ENCODE measurements at places on chromosomes 5 and 9.

DNA sequence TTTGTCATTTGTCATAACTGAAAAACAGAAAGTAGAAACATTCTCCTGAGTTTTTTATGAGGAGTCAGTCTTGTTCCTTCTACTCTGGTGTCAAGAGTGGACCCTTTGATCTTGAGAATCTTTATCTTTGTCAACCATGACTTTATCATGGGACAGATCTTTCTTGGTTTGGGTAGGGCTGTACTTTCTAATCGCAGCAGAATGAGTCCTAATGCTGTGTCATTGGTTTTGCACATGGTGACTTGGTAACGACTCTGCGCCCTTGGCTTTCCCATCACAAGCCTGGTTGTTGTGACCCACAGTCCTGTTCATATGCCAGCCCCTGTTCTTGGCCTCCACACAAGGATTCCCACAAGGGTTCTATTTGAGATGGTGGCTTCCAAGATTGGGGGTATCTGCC lies 45.6 kb downstream of the AOPEP start:
- no peak for DNase-seq

DNA sequence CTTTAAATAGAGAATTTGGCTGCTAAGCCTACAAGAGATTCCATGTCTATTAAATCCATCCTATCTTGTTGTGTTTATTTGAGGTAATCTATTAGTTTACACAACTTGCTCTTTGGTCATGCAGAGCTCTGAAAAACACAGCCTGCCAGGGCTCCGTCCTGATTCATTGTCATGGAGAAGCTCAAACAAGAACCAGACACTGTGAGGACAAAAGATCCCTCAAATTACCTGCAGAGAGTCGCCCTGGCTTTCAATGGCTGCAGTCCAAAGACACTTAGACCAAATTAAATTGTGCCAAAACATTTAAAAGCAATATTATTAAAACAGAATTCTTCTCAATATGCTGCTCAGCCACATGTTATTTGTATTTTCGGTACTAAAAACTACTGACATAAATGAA lies 60.1 kb downstream of the CDH18 start:
- peak; percentile 55 for DNase-seq

DNA sequence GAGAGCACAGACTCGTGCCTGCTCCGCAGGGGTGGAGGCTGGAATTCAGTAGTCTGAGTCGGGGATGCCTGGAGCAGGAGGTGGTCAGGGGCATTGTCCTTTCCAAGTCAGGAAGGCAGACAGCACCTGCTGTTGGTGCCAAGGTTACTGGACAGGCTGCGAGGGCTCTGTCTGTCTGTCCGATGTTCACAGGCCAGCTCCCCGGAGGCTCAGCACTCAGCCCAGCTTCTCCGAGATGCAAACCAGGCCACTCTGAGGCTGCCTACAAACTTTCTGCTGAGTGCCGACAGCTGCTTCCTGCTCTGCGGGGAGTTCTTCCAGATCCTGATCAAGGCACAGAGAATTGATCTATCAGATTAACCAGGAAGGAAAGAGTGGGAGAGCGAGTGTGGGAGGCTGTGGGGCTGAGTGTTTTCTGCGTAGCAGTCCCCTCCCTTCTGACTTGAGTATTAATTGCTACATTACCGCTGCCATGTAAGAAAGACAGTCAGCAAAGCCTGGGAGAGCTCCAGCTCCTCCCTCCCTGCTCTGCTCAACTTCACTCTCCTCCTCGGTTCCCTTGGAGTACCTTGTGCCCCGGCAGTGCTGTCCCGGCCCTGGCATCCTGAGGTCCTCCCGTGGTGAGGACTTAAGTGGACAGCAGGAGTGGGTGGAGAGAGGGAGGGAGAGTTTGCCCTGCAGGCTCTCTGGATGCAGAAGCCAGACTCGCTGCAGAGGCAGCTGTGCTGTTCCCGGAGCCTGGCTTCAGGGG lies 36.0 kb downstream of the KCNMB1 start:
- DNase-seq: no peak

GRCh38 chr9:93003552-93004407 lies 54.7 kb upstream of the SUSD3 start:
- DNase-seq: no peak

DNA sequence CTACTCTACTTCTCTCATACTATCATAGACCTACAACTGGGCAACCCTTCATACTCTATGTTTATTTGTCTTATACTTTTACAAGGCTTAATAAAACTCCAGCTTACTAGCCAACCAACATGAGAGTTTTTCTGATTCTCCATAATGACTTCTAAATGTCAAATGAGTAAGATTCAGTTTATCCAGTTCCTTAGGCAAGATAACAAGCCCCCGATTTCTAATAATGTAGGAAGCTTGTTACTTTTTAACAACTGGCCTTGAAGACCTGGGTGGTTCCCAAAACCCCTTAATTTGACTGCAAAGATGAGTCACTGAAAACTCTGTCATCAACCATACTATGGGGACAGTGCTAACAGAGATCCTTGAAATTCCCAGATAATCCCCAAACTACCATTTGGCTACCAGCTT lies 294.6 kb upstream of the ACTBL2 start:
- no peak for DNase-seq

GRCh38 chr5:641331-641765 lies 29.2 kb downstream of the CEP72 start:
- DNase-seq: no peak

GRCh38 chr9:90025816-90026215 lies 421.0 kb downstream of the GADD45G start:
- DNase-seq: no peak

DNA sequence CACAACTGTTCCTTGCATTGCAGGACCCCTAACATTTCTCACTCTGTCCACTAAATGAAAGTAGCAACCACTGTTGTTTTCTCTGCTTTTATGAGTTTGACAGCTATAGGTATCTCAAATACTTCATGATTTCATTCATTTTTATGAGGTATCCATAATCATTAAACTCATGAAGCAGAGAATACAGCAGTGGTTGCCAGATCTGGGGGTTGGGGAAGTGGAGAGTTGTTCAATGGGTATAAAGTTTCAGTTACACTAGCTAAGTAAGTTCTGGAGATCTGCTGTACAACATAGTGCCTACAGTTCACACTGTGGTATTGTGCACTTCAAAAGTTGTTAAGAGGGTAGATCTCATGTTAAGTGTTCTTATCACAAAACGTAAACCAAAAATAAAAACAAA lies 23.4 kb upstream of the CAMK4 start:
- DNase-seq: no peak

- DNase-seq: no peak
Observed at GRCh38 chr5:72313141-72313540, 6.9 kb downstream of the MRPS27 start.

DNA sequence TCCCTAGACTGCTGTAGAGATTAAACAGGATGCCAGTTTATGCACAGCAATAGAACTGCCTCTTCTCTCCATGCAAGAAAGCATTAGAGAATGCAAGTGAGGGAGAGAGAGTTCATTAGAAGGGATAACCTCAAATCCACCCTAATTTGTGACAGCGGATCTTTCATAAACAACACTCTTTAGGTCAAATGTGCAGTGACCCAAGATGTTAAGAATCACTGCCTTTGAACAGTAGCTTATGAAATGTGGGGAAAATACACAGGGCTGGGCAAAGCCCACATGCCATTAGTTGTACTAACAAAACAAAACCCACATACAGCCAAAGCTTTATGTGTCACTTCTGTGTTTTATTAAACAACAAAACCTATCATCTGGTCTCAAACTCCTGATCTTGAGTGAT lies 36.2 kb upstream of the POU4F3 start:
- DNase-seq: no peak

- DNase-seq: no peak
Observed at GRCh38 chr9:20563917-20564316, 58.4 kb downstream of the MLLT3 start.

DNA sequence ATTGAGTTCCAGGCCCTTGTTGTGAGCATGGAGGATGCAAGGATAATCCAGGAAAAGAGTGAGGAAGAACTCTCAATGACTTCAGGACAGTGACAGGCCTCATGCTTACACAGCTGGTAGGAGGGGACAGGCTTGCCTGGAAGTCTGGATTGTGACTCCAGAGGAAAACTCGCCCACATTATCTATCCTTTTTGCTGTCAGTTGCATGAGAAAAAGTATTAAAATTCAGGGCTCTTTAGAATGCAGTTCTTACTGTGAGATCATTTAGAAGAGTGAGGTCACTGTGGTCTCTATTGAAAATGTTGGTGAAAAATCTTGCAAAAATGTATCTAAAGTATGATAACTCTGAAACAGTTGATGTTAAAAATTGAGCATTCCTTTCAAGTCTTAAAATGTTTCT lies 30.5 kb downstream of the NTRK2 start:
- no peak for DNase-seq

- no peak for DNase-seq
Observed at GRCh38 chr5:23013395-23013998, 160.4 kb upstream of the CDH12 start.

- DNase-seq: no peak
Observed at GRCh38 chr5:145975361-145976066, 39.1 kb downstream of the SH3RF2 start.

DNA sequence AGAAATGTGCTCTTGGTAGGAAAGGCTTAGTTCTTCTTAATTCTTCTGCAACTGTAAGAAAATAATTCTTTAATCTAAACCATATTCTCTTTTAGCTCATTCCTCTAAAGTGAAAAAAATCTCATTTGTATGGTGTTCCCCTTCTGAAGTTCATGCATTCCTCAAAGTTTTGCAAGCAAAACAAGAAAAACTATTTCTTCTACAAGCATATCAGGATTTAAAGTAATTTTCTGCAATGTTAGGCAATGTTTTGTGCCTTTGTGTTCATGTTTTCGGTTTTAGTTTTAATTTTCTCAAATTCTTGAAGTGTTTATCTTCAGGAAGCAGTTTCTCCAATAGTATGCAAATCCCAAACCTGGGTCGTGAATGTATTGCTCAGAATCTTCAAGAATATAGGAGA lies 12.7 kb upstream of the GPR21 start:
- DNase-seq: no peak

DNA sequence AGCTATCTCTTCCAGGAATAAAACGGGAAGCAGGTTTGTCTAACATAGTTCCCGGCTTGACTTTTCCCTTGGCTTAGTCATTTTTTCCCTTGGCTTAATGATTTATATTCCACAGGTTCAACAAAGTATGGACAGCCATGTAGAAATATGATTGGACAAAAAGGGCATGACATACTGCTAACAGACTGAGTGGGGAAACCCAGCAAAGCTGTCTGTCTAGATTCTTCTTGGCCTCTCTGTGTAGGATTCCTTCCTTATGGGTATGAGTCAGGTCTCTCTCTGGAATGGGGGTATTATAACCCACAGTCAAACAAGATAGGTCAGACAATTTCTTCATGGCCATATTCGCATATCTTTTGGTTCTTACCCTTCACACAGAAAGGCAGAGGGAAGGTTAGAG lies 5.7 kb upstream of the MTAP start:
- no peak for DNase-seq

GRCh38 chr5:157610990-157611389 lies 35.4 kb upstream of the ADAM19 start:
- no peak for DNase-seq

GRCh38 chr5:159218595-159219023 lies 9.3 kb upstream of the RNF145 start:
- no peak for DNase-seq

- DNase-seq: no peak
Observed at GRCh38 chr5:82812575-82812974, 264.6 kb downstream of the TMEM167A start.

GRCh38 chr9:33107762-33108161 lies 31.3 kb upstream of the SMU1 start:
- no peak for DNase-seq

GRCh38 chr5:133420440-133421301 lies 191.7 kb downstream of the FSTL4 start:
- no peak for DNase-seq

Data from iPS DF 6.9 (cell line).